ENCODE measurements at places on chromosomes 1 and 21.

GRCh38 chr1:16112596-16113555 lies 39.4 kb upstream of the FAM131C start:
- DNase-seq: no peak

DNA sequence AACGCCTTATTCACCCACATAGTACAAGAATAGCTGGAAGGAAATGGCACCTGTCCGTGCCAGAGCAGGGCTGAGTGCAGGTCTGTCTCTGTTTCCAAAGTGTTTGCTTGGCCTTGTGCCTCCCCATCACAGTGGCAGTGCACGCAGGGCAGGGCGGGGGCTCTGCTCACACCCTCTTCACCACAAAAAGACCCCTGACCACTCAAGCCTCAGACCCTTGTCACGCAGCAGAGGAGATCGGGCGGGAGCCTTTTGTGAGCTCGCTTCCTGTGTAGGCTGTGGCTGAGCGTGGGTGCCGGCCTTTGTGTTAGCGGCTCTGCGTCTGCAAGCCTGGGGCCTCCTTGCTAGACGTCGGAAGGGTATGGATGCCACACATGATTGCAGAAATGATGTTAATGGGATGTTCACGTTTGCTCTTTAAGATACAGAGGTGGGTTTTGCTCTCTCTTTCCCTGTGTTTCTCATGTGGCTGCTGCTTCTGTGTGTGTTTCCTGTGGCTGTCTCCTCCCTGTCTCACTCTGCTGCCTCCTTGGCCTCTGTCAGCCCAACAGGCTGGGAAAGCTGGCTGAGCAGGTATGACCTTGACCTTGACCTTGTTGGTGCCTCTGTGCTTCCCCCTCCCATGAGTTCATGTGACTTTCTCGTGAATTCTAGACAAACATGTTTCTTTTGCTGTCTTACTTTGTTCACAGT lies 45.4 kb downstream of the S100B start:
- no peak for DNase-seq

DNA sequence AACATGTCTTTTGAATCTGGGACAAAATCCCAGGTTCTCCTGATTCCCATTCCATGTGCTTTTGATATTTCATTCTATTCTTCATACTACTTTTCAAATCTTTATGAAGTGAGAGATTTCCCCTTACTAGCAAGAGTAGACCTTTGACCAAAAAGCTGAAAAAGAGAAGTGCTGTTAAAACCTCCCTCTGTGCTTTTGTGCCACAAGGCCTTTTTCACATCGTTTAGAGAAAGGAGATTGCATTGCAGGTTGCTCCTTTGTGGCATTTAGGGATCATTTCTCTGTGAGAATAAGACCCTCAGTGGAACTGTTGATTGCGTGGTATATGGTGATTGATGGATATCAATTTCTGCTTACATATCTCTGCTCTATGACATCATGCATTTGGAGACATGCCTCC lies 148.8 kb downstream of the TGFB2 start:
- no peak for DNase-seq

DNA sequence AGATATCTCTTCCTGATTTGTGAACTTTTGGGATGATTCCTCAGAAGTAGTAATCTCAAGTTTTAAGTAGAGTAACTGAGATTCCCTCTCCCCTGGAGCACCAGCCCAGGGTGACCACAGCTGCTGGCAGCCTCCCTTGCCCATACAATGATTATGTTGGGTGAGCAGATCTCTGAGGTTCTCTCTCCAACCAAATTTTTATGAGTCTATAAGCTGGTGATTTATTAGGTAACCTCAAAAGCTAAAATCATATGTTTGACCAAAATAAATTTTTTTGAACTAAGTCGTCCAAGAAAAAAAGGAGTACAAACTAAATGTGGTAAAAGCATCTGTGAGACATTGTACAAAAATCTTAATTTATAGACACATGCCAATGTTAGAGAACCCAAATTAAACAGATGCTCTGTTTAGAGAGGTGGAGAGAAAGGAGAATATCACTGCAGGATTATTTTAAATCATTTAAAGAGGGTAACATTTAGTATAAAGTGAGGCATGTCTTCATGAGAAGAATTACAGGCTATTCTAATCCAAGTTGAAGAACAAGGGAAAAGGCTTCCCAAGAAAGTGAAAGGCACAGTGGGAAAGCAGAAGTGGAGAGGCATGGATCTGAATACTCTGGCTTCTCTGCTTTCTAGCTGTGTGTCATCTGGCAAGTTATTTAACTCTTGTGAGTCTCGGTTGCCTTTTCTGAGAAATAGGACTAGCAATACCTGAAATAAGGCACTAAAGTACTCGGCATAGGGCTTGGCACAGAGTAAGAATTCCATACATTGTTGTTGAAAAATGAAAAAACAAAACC lies 2.5 kb downstream of the AKNAD1 start:
- DNase-seq: no peak

- peak; percentile 54 for DNase-seq
Measured at GRCh38 chr1:33047839-33048305, 11.2 kb upstream of the AK2 start.

DNA sequence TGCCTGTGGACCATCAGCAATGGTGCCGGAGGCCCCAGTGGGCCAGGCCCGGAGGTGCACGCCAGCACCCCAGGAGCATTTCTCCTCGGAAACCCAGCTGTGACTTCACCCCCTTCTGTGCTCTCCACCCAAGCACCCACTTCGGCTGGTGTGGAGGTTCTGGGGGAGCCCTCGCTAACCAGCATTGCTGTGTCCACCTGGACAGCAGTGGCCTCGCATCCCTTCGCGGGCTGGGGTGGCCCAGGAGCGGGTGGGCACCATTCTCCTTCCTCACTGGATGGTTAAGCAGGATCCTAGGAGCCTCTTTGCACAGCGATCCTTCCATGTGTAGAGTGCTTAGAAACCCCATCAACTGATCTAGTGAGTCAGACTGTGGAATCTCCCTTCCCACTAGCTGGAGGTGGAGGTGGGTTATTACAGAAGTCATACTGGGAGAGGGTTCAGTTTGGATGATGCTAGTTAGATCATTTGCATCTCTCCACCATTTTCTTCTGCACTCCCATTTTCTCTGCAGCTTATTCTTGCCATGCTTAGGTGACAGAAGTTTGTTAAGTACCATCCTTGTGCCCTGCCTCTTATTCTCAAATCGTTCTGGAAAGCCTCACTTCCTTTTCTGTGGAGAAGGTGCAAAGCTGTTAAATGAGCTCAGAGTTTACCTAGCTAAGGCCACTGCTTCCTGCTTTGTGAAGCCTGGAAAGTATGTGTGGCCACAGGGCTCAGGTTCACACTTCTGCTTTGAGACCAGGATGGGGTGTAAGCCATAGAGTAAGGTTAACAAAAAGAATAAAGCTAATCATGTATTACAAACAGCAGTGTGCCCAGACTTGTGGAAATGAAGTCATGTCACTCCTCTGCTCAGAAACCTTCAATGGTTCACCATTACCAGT lies 32.3 kb downstream of the TBX19 start:
- DNase-seq: no peak

- DNase-seq: no peak
Measured at GRCh38 chr21:29233611-29234540, 64.8 kb upstream of the BACH1 start.

- DNase-seq: no peak
Measured at GRCh38 chr1:168665975-168666374, 63.0 kb downstream of the DPT start.

DNA sequence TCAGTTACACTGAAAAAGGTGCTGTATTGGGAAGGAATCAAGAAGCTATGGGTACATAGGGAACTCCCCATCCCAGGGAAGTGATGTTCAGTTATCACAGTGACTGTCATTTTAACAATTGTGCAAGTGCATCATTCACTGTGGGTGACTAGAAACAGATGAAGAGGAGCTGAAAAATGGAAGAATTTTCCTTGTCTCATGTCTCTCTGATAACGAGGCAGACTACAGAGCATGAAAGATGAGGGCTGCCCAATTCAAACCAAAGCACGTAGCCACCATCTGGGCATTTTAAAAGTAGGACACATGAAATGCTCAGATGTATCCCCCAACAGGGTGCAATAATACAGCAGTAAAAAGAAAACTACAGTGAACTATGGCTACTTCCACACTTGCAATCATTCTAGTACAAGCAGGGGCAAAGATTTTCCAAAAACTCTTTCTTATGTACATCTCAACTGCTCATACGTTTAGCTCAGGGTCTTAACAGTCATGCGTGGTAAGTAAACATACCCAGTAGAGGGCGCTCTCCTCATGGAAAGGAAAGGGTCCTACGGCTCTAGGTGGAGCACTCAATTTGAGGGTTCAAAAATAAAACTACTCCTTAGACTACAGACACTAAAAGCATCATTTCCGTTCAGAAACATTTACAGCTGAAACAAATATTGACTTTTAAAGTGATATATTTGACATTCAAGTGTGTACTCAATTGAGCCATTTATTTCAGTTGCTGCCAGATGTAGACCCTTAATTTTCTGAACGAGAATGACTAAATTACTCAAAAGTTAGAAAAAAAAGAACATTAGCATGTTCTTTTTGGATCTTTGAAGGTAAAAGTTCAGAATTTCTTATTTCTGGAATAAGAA lies 143.2 kb downstream of the KCTD3 start:
- DNase-seq: peak; percentile 31

DNA sequence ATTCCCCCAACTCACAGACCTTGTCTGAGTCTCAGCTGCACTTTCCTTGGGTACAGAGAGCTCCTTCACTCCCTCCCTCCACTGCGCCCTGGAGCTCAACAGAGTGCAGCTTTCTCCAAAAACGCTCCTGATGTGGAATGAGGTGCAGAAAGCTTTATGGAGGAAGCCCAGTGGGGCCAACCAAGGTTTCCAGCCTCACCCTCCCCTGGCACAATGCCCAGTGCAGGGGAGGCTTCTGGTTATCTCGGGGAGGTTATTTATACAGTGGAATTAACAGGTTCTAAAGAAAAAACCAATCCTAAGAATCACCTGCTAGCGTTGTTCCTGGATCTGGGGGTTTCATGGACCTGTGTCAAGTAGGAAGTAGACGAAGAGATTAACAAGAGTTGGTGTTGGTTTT lies at the start of gene ITLN1:
Gene ITLN1, minus strand, starts transcription at position 139 of the 400 bp plus-strand sequence. CDS start 303 bp downstream, outside the sequence.
- no peak for DNase-seq

GRCh38 chr1:159869607-159870006 lies 7.2 kb upstream of the VSIG8 start:
- DNase-seq: no peak

- no peak for DNase-seq
Measured at GRCh38 chr1:185603158-185603557, 131.0 kb upstream of the HMCN1 start.

GRCh38 chr1:111852261-111852721 lies 96.6 kb downstream of the DDX20 start:
- no peak for DNase-seq

DNA sequence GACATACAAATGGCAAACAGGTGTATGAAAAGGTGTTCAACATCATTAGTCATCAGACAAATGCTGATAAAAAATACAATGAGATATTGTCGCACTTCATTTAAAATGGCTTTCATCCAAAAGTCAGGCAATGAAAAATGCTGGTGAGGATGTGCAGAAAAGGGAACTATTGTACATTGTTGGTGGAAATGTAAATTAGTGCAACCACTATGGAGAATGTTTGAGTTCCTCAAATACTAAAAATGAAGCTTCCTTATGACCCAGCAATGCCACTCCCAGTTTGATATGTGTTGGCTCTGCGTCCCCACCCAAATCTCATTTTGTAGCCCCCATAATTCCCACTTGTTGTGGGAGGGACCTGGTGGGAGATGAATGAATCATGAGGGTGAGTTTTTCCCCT lies 309.7 kb upstream of the ZRANB2 start:
- DNase-seq: no peak

GRCh38 chr21:17451364-17451891 lies 61.4 kb upstream of the CXADR start:
- DNase-seq: peak; percentile 63

- DNase-seq: no peak
Measured at GRCh38 chr1:245153552-245154428, 995 bp upstream of the KIF26B start.

- no peak for DNase-seq
Measured at GRCh38 chr1:172252321-172252720, 168.2 kb upstream of the C1orf105 start.

DNA sequence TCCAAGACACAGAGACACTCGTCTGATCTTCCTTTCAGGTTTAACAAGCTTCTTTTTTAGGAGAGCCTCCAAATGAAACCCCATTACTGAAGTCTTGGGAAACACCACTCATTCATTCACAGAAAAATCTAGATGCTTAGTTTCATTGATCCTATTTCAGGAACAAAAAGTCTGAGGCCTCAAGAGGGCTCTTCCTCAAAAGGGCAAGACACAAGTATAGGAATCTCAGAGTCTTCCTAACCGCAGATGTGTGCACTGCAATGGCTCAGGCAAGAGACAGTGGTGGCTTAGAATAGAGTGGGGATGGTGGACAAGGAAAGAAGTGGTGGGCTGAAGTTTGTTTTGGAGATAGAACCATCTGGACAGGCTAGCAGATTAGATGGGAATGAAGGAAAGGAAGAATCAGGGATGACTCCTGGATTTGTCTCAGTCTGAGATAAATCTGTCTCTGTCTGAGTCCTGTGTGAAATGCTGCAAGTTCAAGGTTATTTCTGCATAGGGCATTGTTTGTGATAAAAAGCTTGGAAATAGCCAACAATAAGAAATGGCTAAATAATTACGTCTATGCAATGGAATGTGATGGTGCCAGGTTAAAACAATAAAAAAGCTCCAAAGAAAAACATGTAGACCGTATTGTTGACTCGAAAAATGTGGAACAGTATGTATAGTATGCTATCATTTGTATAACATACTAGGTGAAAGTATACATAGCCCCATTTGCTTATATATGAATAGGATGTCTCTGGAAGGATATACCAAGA lies 8.9 kb upstream of the CTSE start:
- no peak for DNase-seq

DNA sequence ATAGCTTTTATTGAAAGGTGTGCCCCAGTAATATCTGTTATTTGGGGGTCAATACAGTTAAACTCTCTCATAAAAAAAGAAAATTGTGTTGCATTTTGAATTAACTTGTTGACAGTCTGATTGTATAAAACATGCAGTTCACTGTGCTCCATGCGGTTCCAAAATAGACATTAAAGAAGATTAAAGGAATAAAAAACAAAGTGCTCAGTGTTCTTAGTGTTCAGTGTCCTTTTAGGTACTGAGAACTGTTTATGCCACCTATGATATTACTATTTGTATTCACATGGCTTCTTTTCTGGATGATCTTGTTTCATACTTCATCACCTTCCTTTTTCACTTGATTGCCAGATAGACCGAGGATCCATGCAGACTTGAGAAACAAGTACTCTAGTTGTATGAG lies 15.3 kb upstream of the SGIP1 start:
- DNase-seq: no peak

DNA sequence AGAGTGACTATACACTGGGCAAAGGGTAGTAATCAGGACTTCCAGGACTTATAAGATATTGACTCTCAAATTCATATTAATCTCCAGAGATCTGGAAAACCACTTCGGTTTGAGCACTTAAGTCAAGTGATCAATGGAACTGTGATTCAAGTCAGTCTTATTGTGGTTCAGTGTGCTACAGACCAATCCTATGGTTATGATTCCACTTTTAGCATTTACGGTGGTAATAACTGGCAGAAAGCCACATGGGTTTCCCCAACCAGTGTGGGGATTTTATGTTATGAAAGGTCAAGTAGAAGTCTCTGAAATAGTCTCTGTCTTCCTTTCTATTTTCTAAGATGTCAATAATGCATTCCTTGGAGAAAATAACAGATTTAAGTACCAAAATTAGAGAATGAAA lies 151.3 kb upstream of the NEGR1 start:
- DNase-seq: no peak
